ENCODE measurements at places on chromosomes 6 and 20. TPM values are rescaled to one million over a fixed set of nuclear protein-coding genes. Genes with fewer than 3 reads are reported as not detected.

- no peak for DNase-seq
These were observed 521.1 kb downstream of the TFAP2B start for GRCh38 chr6:51339728-51340127.

DNA sequence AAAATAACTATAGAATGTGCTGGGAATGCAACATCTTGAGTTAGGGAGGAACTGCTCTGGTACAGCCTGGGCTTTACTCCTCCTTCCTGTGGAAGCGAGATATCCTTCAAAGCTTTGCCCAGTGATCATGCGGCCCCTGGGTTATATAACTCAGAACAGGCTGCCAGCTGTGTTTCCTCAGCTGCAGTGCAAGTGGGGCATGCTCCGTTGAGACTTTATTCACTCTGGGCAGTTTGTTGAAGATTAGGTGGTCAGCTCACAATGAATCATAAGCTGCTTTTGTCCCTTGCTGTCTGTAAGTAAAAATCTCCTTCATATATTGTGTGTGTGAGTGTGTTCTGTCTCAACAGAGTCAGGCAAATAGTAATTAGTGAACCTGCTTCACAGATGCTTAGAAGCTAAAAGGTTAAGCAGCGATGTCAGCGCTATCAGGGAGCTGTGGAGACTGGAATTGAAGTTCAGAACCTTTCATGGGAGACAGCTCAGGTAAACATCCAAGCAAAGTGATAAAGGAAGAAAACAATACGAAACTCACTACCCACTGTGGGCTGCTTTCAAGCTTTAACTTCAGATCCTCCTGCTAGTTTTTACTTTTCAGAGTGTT lies 688.4 kb downstream of the HTR1B start:
- DNase-seq: peak; percentile 60

DNA sequence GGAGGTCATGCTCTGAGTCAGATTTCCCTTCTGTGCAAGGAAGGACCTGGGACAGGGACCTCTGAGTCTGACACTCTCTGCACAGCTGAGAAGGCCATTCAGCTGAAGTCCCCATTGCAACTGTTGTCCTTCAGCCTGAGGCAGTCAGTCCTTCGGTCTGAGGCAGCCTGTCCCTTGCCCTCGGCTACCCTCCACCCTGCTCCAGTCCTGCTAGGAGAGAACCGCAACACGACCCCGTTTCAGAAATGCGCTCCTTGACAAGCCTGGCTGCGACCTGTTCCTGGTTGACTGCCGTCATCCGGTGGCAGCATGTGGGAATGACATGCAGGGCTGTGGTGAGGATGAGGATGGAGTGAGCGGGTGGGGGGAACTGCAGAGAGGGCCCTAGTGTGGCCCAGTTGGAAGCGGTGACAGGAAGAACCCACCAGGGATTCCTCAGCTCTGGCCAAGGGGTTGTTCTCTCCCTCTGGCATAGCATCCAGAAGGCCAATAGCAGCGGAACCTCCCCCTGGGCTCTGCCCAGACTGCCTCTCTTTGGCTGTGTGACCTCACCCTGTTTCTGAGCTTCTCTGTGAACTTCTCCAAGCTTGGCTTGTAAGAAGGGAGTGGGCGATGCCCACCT lies 40.3 kb upstream of the ANGPT4 start:
- peak; percentile 81 for DNase-seq

DNA sequence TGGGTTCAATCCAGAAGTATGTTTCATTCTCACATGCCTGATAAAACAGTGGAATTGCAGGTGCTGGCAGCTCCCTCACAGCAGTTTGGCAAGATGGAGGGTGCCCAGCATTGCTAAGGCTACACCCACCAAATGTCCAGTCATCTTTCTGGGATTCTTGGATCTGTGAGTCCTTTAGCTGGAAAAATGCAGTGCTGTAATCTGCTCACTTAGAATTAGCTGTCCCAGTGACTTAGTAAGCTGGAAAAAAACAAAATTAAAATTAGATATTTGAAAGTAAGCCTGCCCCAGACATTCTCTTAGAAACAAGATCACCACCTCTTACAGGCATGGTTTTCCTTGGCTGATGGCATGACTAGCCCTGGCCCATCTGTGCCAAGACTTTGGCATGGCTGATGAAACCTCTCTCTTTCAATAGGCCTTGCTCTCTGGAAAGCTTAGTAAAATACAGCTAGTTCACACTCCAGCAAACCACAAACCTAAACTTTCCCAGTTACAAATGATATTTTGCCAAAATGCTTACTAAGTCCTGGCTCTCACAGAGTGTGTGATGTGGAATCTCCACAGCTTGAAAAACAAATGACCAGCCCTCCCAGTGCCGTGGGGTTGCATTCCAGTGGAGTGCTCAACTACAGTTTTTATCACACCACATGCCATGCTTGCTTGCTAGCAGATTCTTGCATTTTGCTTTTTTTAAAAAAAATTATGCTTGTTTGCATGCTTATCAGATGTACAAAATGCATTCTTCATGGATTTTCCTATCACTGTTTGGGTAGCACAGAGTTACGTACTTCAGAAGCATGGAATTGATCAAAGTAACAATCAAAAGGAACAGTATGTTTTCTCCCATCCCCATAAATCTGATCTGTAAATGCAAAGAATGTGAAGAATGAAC lies 261.5 kb downstream of the EYA4 start:
- no peak for DNase-seq

- peak; percentile 77 for DNase-seq
These were observed 5.2 kb upstream of the BPIFA3 start for GRCh38 chr20:33211817-33212424.

DNA sequence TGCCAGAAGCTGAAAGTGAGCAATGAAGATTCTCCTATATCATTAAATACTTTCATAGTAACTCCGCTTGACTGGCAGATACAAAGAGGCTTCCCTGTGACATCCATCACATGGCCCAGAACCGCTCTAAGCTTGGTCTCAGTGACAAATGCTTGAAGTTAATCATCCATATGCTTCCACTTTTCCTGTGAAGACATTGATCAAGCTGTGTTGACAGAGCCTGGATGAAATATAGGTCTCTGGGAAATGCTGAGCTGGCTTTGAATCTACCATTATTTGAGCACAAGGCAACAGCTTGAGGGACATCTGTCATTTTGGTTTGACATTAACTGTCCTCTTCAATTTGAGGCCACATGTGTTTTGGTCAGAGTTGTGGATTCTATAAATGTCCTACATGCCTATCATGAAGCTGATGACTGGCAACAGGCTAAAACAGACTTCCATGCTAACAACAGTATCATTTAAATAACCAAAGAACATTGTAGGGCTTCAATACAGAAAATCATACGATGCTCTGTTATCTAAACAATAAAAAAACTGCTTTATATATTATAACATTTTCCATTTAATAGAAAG lies 402.2 kb upstream of the IRAK1BP1 start:
- DNase-seq: no peak

GRCh38 chr6:149027484-149027883 lies 280.7 kb downstream of the UST start:
- DNase-seq: no peak

DNA sequence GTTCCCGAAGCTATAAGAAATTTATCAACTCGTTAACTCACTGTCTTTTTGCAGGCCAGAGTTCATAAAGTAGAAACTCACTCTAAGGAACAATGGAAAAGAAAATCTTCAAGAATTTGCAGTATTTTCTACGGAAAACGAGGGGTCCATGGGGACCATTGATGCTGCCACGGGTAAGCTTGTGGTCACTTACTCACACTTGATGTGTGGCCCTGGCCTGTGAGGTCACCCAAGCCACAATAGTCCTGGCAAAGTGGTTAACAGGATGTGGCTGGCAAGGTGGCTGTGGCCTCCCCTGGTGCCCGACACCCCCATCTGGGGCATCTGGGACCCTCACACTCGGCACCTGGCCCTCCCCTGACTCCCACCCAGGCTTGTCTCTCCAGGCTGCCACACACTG lies 123.4 kb downstream of the C6orf118 start:
- no peak for DNase-seq

DNA sequence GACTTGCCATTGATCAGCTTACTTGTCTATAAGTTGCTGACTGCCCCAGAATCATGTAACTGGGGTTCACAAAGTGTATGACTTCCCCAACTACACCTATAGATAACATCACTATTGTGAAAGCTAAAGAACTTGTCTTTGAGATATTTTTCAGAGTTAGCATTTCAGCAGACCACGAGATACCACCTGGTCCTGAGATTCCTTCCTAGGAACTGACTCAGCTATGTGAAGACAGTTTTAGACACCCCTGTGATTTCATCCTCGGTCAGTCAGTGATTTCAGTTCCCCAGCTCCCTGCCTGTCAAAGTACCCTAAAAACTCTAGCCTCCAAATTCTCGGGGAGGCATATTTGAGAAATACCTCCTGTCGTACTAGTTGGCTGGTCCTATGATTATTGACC lies 62.4 kb downstream of the TXNDC5 start:
- no peak for DNase-seq

DNA sequence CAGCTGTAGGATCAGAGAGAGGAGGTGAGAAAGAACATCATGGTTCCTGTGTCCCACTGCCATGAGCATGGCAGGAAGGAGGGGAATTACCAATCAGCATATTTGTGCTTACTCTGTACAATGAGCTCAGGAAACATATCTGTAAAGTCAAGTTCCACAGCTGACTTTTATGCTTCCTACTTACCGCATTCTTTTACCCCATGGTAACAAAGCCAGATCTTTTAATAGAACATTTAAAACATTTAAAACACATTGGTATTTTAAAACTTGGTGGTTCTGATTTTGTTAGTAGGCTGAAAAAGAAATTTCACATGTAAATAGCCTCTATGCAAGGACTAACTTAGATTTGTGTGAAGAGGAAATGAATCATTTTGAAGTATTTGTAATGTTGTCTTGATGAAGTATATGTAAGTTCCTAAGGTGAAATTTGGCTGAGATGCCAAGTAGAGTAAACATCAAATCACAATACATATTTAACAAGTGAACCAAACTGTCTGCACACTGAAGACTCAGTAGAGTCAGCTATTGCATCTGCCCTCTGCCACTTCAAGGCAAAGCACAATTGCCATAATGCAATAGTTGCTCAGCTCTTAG lies 114.7 kb downstream of the GJA10 start:
- DNase-seq: no peak

DNA sequence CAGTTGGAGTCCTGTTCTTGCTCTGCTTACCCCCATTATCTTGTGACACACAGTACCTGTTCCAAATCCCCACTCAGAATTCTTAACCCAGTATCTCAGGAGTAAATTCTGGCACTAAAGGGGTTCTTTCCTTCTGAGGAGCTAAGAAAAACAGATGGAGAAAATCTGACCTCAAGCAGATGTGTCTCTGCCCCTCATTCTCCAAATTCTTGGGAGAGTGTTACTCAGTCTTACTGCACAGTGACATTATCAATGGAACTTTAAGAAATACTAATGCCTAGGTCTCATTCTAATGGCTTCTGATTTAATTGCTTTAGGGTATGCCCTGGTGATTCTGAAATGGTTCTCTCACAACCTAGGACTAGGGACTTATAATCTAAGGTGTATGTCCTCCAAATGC lies 40.6 kb upstream of the PTPRK start:
- DNase-seq: no peak

- no peak for DNase-seq
These were observed 42.5 kb downstream of the CD40 start for GRCh38 chr20:46160661-46161060.

- no peak for DNase-seq
These were observed 18.6 kb downstream of the ZKSCAN8 start for GRCh38 chr6:28160233-28160632.

- DNase-seq: no peak
These were observed at the start of gene SEMG2 for GRCh38 chr20:45221076-45221475. Gene SEMG2 (plus strand): TSS chr20:45221373. CDS start chr20:45221390, 17 bp downstream.

DNA sequence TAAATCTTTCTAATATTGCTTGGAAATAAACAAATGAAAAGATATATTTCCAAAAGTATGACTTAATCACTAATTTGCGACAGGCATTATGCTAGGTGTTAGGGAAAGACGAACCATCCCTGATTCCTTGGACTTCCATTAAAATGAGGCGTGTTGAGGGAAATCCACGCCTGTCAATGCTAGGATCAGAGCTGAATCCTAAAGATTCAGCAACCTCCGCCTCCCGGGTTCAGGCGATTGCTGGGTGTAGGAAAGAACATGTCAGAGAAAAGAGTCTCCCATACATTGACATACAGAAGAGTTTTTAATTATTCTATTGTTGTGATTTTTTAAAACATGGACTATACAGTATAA lies 16.8 kb upstream of the PRSS16 start:
- DNase-seq: no peak

DNA sequence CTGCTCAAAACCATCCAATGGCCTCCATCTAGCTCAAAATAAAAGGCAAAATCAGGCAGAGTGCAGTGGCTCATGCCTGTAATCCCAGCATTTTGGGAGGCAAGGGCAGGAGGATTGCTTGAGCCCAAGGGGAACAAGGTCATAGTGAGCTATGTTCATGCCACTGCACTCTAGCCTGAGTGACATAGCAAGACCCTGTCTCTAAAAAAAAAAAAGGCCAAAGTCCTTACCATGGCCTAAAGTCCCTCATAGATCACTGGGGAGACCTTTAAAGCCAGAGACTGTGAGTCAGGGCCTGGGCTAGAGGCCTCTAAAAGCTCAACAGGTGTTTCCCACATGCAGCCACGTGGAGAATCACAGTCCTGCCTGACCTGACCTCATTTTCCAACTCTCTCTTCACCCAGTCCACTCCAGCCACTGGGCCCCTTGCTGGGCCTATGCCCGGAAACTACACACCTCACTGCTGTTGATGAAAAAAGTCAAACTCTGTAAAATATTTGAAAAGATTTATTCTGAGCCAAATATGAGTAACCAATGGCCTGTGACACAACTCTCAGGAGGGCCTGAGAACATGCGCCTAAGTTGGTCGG lies 28.2 kb upstream of the TAB2 start:
- DNase-seq: no peak

- DNase-seq: no peak
These were observed 27.9 kb downstream of the GHRH start for GRCh38 chr20:37233548-37234253.

GRCh38 chr6:10138917-10139316 lies 276.0 kb downstream of the TFAP2A start:
- DNase-seq: no peak

GRCh38 chr6:57423468-57423867 lies 106.0 kb downstream of the PRIM2 start:
- no peak for DNase-seq

- no peak for DNase-seq
These were observed 33.7 kb downstream of the PKIG start for GRCh38 chr20:44615876-44616603.

- no peak for DNase-seq
These were observed 512.8 kb downstream of the MAFB start for GRCh38 chr20:40176098-40176841.

The CST4 gene
- not detected for total RNA-seq

The TNF gene
- total RNA-seq: 0.29 TPM

The TGM2 gene
- 3.8 TPM for total RNA-seq

The UBE2C gene
- 1.9 TPM for total RNA-seq

The FAM8A1 gene
- total RNA-seq: 9.8 TPM

The GNMT gene
- total RNA-seq: 295 TPM

The CLIC5 gene
- 1.5 TPM for total RNA-seq

The LY86 gene
- 0.16 TPM for total RNA-seq

The IRF4 gene
- 0.71 TPM for total RNA-seq

The RNGTT gene
- total RNA-seq: 6.1 TPM

The PACSIN1 gene
- 0.74 TPM for total RNA-seq

The DPPA5 gene
- total RNA-seq: not detected

The TRPC4AP gene
- total RNA-seq: 33.8 TPM

The APOM gene
- 1.3 TPM for total RNA-seq

The SMLR1 gene
- 0.08 TPM for total RNA-seq

The KCNQ5 gene
- 0.20 TPM for total RNA-seq
